ENCODE measurements at places on chromosomes 7 and 10. TPM values are rescaled to one million over a fixed set of nuclear protein-coding genes. Genes with fewer than 3 reads are reported as not detected.

GPNMB gene
- 42.5 TPM for total RNA-seq

GNAT3 gene
- total RNA-seq: not detected

CC2D2B gene
- 4.2 TPM for total RNA-seq

ENO4 gene
- 6.3 TPM for total RNA-seq

CEP55 gene
- total RNA-seq: 6.9 TPM

DIP2C gene
- total RNA-seq: 15.4 TPM

LOXL4 gene
- 1.6 TPM for total RNA-seq

SFTPA1 gene
- total RNA-seq: not detected

ANXA7 gene
- total RNA-seq: 69.9 TPM

PCLO gene
- total RNA-seq: 19.7 TPM

DYDC2 gene
- total RNA-seq: 11.8 TPM

GSTO1 gene
- 61.2 TPM for total RNA-seq

LAMTOR4 gene
- 59.2 TPM for total RNA-seq
